ENCODE measurements at places on chromosomes 2 and 18.

GRCh38 chr2:199806179-199806578, 44.8 kb downstream of the FTCDNL1 start:
- DNase-seq, result no peak

DNA sequence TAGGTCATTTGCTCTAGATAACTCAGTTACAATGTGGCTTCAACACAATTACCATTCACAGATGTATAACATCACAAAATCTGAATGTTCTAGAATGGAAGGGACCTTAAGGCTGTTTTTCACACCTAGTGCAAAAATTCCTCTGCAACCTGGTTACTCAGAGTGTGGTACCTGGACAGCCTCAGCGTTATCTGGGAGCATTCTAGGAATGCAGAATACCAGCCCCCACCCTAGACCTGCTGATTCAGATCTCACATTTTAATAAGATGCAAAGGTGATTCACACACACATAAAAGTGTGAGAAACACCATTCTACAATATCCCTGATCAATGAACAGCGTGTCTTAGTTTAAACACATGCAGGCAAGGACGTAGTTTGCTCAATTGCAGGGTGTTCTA, 233.1 kb downstream of the TDRD15 start:
- no peak for DNase-seq

DNA sequence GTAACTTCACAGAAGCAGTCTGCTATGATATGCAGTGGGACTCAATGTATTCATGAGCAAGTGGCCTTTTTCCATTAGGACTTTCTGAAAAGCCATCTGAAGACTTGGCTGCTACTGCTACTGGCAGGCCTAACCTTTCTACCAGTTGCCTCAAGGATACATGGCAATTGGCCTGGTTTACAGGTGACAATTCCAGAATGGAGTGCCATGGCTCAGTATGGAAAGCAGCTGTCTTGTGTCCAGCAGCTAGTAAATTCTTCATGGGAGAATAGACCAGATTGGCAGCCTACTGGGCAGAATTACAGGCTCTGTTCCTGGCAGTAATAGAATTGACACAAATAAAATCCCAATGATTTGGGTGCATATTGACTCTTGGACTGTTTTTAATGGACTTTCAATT, 12.6 kb upstream of the TMX3 start:
- no peak for DNase-seq

GRCh38 chr2:138581909-138582308, 80.3 kb downstream of the SPOPL start:
- DNase-seq, result no peak

DNA sequence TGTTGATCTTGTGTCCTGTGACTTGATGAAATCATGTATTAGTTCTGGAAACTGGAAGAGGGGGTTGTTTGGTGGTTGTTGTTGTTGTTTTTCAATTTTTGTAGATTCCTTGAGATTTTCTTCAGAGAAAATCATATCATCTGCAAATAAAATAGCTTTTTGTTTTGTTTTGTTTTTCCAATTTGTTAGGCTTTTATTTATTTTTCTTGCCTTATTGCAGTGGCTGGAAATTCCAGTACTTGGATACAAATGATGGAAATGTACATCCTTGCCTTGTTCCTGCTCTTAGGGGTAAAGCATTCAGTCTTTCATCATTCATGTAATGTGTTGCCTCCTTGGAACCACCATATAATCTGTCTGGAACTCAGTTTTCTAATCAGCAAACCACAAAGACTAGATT, 50.3 kb upstream of the TRIB2 start:
- no peak for DNase-seq

DNA sequence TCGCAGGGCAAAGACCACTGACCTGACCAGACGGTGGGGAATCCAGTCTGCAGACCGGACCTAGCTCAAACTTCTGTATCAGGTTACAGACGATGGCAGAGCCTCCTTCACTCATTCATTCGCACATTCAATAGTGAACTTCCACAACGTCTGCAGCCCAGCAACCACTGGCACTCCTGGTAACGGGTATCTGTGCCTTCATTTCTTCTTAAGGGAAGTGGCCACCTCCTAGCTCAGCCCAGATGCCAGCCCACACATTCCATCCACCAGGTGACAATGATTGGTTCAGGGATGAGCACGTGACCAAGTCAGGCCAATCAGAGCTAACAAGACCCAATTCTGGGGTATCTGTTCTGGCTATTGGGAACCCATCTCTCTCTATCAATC, 15.9 kb upstream of the ARMC9 start:
- no peak for DNase-seq

GRCh38 chr2:72438364-72438763, 290.7 kb upstream of the CYP26B1 start:
- no peak for DNase-seq

DNA sequence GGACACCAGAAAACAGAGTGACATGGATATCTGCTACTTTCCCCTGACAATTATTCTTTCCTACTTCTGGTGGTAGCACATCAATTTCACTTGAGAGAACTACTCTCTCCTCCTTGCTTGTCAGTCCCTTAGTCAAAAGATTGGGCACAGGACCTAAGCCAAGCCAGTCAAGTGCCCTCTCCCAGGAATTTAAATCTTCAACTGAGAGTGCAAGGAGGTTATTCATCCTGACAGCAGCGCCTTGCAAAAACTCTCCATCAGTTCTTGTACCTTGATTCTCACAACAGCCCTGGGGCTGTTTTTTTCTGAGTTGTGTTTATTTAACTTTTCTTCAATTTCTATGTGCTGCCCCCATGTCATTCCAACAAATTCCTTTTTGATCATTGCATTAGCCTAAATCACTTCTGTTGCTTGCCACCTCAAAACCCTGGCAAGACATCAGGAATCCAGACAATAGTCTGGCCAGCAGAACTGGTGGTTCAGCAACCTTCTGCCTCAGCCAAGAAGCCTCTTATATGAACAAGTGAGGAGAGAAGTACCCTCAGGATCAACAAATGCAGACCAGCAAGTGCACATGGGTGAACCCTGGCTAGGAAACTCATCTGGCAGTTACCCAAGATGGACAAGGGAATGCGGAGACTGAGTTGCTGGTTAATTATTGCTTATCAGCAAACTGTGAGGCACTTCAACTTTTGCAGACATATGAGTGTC, 19.4 kb downstream of the COL4A3 start:
- DNase-seq, result no peak

DNA sequence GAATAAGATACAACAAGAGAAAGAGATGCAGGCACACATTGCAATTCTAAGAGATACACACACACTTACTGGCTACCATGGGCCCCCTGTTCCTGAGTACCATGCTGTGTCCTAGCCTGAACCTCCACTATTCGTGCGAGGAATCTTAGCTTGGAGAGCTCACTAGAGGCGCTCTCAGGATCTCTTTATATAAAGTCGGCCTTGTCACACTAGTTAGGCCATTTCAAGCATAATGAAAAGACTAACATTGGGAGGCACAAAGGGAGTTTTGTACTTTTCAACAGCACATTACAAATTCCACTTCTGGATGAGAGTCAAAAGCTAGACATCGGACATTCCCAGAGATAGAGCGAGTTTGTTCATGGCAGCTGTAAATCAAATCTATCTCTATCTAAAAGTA, 365.2 kb downstream of the DSEL start:
- DNase-seq, result no peak

- no peak for DNase-seq
These were observed 392.9 kb downstream of the MEIS1 start for GRCh38 chr2:66827851-66828250.

GRCh38 chr2:162297925-162298552, 20.4 kb downstream of the IFIH1 start:
- peak; percentile 61 for DNase-seq

- DNase-seq, result no peak
These were observed 35.6 kb upstream of the APCDD1 start for GRCh38 chr18:10418836-10419235.

DNA sequence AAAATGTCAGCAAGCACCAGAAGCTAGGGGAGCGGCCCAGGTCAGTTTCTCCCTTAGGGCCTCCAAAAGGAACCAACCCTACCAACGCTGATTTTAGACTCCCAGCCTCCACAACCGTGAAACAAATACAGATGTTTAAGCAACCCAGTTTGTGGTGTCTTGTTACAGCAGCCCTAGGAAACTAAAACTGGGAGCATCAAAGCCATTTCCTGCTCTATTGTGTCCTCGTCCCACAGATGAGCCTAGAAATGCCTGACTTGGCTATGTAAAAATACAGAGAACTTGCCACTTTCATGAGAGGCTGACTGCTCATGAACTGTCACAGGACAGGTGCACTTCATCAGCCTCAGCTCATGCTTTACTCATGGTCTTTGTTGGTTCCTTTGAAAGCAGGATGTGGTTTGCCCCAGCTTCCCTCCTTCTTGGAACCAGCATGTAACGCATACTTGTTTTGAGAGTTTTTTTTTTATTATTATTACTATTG, 97.6 kb upstream of the SLC39A10 start:
- peak; percentile 73 for DNase-seq

GRCh38 chr2:28338046-28338817, 54.4 kb upstream of the FOSL2 start:
- no peak for DNase-seq

- peak; percentile 47 for DNase-seq
These were observed 69.2 kb downstream of the TRIP12 start for GRCh38 chr2:229852565-229852964.

DNA sequence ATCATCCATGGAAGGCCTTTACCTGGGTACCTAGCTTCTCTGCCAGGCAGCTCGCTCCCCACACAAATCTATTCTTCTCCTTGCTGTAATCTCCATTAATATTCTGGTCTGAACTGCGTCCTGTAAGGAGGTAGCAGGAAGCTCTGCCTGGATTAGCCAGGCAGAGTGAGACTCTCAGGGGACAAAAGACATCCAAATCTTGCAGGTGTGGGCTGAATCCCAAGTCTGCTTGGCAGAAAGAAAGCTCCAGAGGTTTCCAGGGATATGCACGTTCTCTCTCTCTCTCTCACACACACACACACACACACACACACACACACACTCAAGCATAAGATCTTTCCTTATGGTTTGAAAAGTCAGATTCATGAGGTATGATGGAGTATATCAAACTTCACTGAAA, 66.5 kb downstream of the THNSL2 start:
- DNase-seq, result no peak

GRCh38 chr18:23399067-23399466, 54.0 kb upstream of the RIOK3 start:
- no peak for DNase-seq

- no peak for DNase-seq
These were observed 36.3 kb downstream of the CXCR4 start for GRCh38 chr2:136081582-136082210.

- no peak for DNase-seq
These were observed 45.3 kb downstream of the EDAR start for GRCh38 chr2:108943751-108944150.

- peak; percentile 31 for DNase-seq
These were observed 22.5 kb upstream of the SIGLEC15 start for GRCh38 chr18:45802814-45803492.

- no peak for DNase-seq
These were observed 191.3 kb upstream of the SMAD2 start for GRCh38 chr18:48121752-48122151.

DNA sequence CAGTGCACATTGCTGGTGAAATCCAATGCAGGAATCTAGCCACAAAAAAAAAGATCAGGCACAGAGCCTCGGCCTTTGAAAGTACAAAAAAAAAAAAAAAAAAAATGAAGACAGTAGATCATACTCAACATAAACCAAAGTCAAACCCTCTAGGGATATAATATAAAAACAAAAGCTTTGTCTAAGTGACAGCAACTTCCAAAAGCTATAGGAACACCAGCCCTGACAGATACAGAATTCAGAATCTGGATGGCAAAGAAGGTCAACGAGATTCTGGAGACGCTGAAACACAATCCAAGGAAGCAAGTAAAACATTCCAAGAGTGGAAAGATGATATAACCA, 54.0 kb upstream of the SCN1A start:
- no peak for DNase-seq

DNA sequence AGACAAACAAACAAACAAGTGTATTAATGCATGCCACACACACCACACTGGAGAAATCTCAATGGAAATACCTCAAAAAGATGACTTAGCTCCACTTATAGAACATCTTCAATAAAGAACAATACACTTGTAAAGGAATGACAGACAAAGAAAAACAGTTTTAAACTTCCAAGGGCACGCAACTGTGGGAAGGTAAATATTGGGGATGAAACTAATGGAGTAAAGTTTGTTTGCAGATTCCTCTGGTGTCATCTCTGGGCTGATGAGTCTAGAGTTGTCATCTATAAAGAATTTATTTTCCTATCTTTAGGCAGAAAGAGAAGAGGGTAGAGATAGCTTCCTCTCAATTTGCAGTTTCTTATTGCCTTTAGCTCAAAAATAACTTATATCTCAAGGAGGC, 144.0 kb upstream of the ZC3H15 start:
- no peak for DNase-seq
